ENCODE measurements at places on chromosomes 6 and 20. TPM values are rescaled to one million over a fixed set of nuclear protein-coding genes. Genes with fewer than 3 reads are reported as not detected.

The HCK gene
- not detected for total RNA-seq

The WFDC10B gene
- not detected for total RNA-seq

The LYRM4 gene
- total RNA-seq: 26.6 TPM

The DNPH1 gene
- 117 TPM for total RNA-seq

The PRR18 gene
- total RNA-seq: not detected

The SEMG1 gene
- total RNA-seq: not detected

The CD93 gene
- total RNA-seq: 8.6 TPM

The NPEPL1 gene
- total RNA-seq: 14.2 TPM

The NANP gene
- 5.3 TPM for total RNA-seq

The LINC00237 gene
- total RNA-seq: not detected

The CAGE1 gene
- total RNA-seq: under 0.01 TPM

The GSTA2 gene
- total RNA-seq: not detected

The POPDC3 gene
- total RNA-seq: 39.7 TPM

The ZFP57 gene
- total RNA-seq: not detected

The E2F1 gene
- total RNA-seq: 3.9 TPM
